ENCODE measurements at places on chromosomes 4 and X.

DNA sequence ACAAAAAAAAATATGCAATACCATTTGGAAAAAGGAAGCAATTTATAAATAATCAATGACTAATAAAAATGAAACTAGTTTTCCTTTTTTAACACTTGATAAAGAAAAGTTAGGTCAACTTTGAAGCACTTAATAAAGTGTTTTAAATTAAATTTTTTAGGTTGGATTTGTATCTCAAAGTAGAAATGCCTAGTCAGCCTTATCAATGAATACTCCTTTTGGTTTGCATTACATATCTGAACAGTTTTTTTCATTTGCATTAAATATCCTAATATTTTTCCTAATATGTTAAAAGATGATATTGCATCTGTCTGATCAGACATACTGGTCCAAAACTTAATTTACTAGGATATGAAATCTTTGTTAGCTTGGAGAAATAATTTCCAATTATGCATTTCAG lies 155.8 kb upstream of the ZFP42 start:
- no peak for DNase-seq

- DNase-seq = no peak
These were observed 9.0 kb downstream of the FBXO8 start for GRCh38 chr4:174274436-174274835.

DNA sequence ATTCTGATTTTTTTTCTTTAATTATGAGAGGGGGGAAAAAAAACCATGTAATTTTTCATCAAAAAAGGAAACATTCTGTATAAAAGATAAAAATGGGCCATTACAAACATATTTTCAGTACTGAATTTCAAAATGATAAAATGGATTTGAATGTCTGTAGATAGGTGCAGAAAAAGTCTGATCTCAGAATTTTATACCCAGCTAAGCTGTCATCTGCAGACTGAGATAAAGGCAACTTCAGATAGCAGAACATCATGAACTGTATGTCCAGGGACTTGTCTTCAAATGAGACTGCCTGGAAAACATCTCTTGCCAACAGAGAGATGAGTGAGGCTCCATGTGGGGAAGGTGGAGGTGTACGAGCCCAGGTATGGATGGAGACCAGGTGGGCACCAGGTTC lies 118.5 kb upstream of the PSAPL1 start:
- DNase-seq = no peak

- DNase-seq = no peak
These were observed 30.1 kb upstream of the NUP54 start for GRCh38 chr4:76178296-76178695.

GRCh38 chr4:152247271-152247975 lies 288.5 kb downstream of the FBXW7 start:
- no peak for DNase-seq

DNA sequence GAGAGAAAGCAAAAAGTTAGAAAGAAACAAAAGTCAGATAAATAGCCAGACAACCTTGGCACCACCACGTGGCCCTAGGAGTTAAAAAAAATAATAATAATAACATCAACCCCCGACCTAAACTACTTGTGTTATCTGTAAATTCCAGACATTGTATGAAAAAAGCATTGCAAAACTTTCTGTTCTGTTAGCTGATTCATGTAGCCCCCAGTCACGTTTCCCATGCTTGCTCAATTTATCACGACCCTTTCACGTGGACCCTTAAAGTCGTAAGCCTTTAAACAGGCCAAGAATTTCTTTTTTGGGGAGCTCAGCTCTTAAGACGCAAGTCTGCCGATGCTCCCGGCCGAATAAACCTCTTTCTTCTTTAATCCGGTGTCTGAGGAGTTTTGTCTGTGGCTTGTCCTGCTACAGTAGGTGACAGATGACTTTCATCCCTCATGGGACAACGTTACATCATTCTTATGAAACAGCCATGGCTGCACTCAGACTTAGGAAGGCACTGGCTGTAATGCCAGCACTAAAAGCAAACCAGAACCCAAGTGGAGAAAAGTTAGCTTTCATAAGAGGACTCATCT lies 520 bp downstream of the ACOX3 start:
- DNase-seq = peak; percentile 14

DNA sequence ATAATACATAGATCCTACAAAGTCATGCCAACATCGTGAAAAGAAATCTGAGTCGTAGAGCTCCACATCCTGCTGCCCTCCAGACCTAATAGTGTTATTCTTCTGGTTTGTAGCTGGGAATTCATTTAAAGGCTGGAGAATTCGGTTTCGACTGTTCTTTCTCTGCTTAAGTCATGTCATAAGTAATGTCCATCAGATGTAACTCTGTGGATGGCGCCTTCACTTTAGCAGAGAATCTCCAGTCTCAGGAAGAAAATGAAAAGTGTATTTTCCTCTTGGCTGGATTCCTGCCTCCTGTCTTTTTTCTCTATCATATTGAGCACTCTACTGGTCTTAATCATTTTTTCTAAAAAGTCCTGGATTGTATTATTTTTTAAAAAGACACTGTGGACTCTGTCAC lies 117.0 kb downstream of the PALLD start:
- DNase-seq = no peak

GRCh38 chr4:20311856-20312255 lies 60.2 kb downstream of the SLIT2 start:
- DNase-seq = no peak

DNA sequence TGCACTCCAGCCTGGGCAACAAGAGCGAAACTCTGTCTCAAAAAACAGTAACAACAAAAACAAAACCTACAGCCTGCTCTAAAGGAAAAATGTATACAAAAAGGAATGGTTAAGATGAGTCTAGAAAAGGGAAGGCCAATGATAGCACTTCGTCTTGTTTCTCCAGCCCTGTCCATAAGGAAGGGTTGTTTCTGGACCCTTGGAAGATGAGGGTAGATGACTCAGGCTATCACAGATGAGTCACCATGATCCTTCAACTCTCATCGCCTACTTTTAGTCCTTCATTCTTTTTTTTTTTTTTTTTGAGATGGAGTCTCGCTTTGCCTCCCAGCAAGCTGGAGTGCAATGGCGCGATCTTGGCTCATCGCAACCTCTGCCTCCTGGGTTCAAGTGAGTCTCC lies 8.8 kb downstream of the PLA2G12A start:
- DNase-seq = no peak

- peak; percentile 60 for DNase-seq
These were observed 36.0 kb downstream of the GAB3 start for GRCh38 chrX:154714925-154715324.

GRCh38 chr4:24010994-24011393 lies 121.1 kb upstream of the PPARGC1A start:
- peak; percentile 51 for DNase-seq

DNA sequence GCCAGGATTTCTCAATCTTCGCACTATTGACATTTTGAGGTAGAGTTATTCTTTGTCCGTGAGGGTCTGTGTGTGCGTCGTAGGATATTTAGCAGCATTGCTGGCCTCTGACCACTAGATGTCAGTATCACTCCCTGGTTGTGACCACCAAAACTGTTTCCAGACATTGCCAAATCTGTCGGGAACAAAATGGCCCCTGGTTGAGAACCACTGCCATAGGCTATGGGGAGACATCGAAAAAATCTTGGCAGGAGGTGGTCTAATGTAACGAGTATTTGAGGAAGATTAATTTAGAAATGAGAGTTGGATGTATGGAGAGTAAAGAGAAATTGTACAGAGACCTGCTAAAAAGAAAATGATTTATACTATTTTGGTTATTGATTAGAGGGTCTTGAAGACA lies 108.4 kb downstream of the DOCK11 start:
- DNase-seq = peak; percentile 69

DNA sequence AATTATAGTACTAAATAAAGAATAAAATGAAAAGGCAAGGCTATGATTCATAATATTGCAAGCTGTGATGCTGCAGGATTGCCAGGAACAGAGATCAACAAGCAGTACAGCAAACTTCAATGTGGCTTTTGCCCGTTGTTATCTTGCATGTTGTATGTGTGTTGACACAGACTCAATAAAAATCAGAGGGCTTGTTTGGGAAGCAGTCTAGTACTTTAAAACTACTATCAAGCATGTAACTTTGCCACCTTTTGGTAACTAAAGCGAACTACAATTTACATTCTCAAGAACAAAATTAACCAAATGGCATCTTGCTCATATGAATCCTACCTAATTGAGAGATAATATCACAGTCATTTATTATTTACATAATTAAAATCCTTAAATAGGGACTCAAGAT lies 79.8 kb upstream of the GPM6A start:
- peak; percentile 48 for DNase-seq

- DNase-seq = no peak
These were observed 389.9 kb upstream of the EMCN start for GRCh38 chr4:100907465-100908454.

- peak; percentile 32 for DNase-seq
These were observed 1.9 kb downstream of the BCORL1 start for GRCh38 chrX:129984111-129984958.

DNA sequence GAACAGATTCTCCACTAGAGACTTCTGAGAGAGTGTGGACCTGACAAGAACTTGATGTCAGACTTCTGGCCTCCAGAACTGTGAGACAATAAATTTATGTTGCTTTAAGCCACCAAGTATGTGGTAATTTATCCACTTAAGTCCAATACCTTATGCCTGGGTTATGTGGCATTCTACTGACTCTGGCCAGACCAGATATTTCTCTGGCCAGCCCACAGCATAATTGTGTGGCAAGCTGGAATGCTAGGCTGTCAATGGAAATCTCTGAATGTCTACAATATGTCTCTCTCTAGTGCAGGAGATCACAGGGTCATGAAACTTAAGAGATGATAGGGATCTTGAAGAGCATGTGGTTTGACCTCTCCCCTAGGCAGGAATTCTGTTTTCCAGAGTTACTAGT lies 251.0 kb downstream of the ZNF674 start:
- DNase-seq = no peak

DNA sequence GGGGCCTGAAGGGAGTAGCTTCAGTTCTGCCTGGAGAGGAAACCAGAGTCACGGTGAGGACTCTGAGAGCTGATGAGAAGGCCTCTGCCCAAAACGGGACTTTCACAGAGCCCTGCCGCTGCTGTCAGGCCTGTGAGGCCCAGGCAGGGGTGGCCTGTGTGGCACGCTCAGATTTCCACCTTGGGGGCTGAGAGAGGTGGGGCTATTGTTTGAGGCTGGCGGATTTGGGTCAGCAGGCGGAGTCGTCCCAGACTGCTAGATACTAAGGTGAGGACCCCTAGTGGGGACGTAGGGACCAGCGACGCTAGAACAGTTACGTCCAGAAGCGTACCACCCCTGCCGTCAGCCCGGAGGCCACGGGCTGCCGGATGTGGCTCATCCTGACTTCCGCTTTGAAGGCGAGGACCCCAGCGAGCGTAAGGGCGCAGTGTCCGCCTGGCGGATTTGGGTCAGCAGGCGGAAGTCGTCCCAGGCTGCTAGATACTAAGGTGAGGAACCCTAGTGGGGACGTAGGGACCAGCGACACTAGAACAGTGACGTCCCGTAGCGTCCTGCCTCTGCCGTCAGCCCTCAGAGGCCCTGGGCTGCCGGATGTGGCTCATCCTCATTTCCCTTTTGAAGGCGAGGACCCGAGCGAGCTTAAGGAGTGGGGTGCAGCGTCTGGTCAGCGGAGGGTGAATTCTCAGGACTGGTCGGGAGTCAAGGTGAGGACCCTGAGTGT lies at the start of gene MAGEB1:
TSS of gene MAGEB1 (plus strand) at position 378 of the 721 bp plus-strand sequence. CDS start 3,348 bp downstream, outside the sequence.
- peak; percentile 81 for DNase-seq

GRCh38 chr4:178553201-178553600 lies 1111.0 kb upstream of the AGA start:
- no peak for DNase-seq

DNA sequence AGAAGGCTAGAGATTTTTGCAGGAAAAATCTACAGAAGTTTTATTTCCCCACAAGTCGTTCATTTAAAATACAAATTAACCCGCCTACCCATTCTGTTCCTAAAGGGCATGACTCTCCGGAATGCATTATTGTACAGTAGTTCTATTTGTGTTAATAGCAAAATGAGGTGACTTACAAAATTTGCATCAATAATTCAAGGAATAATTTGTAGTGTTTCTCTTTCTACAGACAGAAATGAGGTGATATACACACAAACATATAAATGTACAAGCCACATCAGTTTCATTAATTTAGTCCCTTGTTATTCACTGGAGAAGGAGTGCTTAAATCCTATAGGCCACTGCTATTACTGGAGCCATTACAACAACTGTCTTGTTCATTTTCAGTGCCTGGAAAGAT lies 501.3 kb upstream of the DIAPH2 start:
- no peak for DNase-seq

DNA sequence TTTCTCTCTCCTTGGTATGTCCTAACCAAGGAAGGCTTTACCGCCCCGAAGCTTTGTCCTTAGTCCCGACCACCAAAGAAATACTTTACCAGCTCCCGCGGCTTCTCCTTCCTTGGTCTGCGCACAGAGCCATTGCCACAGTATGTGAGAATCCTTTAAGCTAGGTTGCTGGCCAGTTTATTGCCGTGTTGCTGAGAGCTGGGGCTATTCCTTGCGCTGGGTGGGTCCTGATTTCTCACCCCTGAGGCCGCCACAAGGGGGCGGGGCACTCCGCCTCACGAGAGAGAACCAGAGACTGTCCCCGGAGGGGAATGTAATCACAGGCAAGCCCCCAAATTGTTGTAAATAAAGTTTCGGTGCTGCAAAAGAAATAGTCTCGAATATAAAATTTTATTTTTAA lies 331.0 kb upstream of the PCDH10 start:
- DNase-seq = peak; percentile 81

- no peak for DNase-seq
These were observed 45.4 kb downstream of the BMPR1B start for GRCh38 chr4:94803181-94803580.

GRCh38 chrX:150449313-150449712 lies 86.2 kb downstream of the MAMLD1 start:
- DNase-seq = peak; percentile 23

DNA sequence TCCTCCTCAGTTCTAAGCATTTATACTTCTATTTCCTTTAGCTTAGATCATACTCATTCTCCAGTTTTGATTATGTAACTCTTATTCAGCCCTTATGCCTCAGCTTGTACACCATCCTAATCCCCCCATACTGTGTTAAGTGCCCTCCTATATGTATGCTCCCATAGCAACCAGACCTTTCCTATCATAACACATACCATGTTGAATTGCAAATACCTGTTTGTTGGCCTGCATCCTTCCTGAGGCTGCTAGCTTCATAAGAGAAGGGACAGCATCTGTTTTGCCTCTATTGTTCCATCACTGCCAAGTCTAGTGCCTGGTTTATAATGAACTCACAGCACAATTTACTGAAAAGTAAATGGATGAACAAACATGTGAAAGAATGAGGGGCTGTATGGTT lies 443.7 kb downstream of the CENPC start:
- DNase-seq = no peak

Measured in GM23338 (cell line).